SK-N-SH (cell line): ENCODE measurements at places on chromosomes 16 and 17. TPM values are rescaled to one million over a fixed set of nuclear protein-coding genes. Genes with fewer than 3 reads are reported as not detected.

The KRTAP2-2 gene
- not detected in 2 replicates for polyA plus RNA-seq

The TMEM88 gene
- polyA plus RNA-seq = 0.83 and 1.2 TPM in 2 replicates

The KRT33A gene
- polyA plus RNA-seq = not detected in 2 replicates

The CD300H gene
- polyA plus RNA-seq = not detected in 2 replicates

The NEURL4 gene
- 20.7 and 22.1 TPM in 2 replicates for polyA plus RNA-seq

The GAST gene
- polyA plus RNA-seq = not detected in 2 replicates

The CFAP52 gene
- polyA plus RNA-seq = 0.11 and 0.26 TPM in 2 replicates

The EFTUD2 gene
- polyA plus RNA-seq = 79.9 and 82.9 TPM in 2 replicates

The OR1F1 gene
- polyA plus RNA-seq = 0.54 and 0.71 TPM in 2 replicates

The FOXO3B gene
- 3.0 and 3.9 TPM in 2 replicates for polyA plus RNA-seq

The WFDC1 gene
- 0.03 and 0.23 TPM in 2 replicates for polyA plus RNA-seq

DNA sequence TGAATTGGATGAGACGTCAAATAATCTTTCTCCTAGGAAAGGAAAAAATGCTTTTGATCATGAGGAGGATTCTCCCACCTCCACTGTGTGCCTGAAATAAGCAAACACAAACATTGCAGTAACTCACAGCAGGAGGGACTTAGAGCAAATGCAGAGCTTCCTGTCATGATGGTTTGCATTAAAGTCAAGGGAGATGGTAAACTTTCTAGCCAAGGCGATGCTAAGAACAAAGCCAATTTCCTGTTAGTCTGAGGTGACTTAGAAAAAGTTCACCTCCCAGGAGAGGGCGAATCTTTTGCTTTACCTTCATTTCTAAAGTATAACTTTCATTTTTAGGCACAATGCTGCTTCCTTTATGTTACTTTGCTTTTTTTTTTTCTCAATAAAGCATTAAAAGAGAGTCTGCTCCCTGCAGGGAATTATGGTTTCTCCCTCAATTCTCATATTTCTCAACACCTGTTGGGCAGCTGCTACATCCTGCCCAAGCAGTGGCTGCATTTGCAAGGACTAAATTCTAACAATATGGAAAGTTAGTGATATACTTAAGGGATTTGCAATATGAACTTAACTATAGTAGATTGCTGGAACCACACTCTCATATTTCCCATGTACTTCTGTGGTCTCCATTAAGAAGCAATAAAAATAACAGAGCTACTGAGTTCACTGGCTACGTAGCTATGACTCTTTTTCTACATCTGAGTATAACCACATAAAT lies 175.6 kb downstream of the PCTP start:
- DNase-seq = no peak

- DNase-seq = no peak
Observed at GRCh38 chr16:81480606-81481206, 36.1 kb downstream of the CMIP start.

- DNase-seq = no peak
Observed at GRCh38 chr16:15976225-15976812, 26.9 kb downstream of the ABCC1 start.

- DNase-seq = no peak
Observed at GRCh38 chr16:24764916-24765315, 35.5 kb downstream of the TNRC6A start.

DNA sequence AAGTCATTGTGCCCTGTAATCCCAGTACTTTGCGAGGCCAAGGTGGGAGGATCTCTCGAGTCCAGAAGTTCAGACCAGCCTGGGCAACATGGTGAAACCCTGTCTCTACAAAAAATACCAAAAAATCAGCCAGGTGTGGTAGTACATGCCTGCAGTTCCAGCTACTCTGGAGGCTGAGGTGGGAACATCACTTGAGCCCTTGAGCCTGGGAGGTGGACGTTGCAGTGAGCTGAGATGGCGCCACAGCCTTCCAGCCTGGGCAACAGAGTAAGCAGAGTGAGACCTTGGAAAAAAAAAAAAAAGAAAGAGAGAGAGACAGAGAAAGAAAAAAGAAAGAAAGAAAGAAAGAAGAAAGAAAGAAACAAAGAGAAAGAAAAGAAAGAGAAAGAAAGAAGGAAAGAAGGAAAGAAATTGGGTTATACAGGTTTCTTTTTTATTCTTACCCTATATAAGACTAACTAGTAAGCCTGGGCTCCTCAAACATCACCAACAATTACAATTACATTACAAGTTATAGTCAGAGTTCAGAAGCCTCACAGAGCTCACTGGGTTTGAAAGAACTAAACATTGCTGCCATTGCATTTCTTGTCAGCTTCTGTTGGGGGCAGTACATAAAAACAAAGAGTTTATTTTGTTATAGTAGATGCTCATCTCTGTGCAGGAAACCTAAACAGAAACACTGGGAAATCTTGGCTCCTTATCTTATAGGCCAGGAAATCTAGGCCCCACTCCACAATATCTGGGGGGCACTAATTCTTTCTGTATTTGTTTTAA lies 6.7 kb upstream of the ABCA9 start:
- DNase-seq = no peak

GRCh38 chr16:56257239-56257638 lies 66.0 kb downstream of the GNAO1 start:
- DNase-seq = peak; percentile 63

- no peak for DNase-seq
Observed at GRCh38 chr17:67490471-67490870, 113.4 kb downstream of the PITPNC1 start.

DNA sequence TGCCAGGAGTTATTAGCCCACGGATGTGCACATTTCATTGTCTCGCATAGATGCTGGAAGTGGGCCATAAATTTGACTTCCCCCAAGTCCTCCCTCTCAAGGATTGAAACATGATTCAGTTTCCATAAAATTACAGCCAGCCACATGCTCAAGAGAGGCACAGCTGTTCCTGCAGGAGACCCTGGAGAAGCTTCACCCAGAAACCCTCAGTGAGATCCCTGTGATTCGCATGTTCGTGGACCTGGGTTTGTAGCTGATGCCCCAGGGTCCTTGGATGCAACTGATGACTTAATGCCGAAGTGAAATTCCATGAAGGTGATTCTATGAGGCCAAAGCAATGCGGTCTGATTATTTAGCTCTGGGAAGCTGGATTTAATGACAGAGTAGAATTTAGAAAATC lies 24.7 kb upstream of the AQP8 start:
- DNase-seq = no peak

- no peak for DNase-seq
Observed at GRCh38 chr16:19913340-19913645, 28.6 kb upstream of the GPRC5B start.

GRCh38 chr17:19305256-19305655 lies 57.3 kb downstream of the B9D1 start:
- no peak for DNase-seq

- DNase-seq = no peak
Observed at GRCh38 chr16:4879049-4879448, 31.8 kb downstream of the UBN1 start.

DNA sequence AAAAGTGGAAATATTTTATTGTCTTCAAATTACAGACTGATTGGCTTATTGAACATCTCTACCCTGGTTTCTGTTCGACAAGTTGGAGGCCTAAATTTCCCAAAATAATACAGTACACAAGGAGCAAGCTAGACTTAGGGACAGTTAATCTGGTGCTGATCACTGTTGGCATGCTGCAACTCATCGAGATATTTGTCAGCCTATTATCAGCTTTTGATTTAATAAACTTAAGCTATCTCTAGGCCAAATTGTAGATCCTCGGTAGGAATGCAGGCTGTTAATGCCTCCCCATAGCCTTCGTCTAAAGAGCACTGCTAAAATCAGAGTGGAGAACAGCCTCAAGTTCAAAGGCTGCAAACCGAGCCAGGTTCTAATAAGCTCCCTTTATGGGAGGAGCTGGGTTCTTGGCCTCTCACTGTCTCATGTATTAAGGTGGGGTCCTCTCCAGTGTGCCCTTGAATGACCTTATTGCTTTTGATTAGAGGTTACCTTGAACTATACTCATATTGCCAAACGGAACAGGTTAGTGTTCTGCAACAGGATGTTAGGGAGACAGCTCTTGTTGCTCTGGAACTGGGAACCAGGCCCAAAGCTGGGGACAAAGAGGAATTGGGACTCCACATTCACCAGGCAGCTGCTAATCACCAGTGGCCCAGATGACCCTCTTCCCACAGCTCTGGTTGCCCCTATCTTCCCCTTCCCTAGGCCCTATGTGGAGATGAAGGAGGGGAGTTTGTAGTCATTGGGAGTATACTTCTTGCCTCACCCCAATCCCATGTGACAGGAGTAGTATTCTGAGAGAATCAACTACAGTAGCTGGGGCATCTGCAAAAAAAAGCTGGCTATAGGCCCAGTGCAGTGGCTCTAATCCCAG lies 69.5 kb upstream of the NOL11 start:
- no peak for DNase-seq

- peak; percentile 57 for DNase-seq
Observed at GRCh38 chr17:57537524-57538410, 207.3 kb downstream of the CCDC182 start.

DNA sequence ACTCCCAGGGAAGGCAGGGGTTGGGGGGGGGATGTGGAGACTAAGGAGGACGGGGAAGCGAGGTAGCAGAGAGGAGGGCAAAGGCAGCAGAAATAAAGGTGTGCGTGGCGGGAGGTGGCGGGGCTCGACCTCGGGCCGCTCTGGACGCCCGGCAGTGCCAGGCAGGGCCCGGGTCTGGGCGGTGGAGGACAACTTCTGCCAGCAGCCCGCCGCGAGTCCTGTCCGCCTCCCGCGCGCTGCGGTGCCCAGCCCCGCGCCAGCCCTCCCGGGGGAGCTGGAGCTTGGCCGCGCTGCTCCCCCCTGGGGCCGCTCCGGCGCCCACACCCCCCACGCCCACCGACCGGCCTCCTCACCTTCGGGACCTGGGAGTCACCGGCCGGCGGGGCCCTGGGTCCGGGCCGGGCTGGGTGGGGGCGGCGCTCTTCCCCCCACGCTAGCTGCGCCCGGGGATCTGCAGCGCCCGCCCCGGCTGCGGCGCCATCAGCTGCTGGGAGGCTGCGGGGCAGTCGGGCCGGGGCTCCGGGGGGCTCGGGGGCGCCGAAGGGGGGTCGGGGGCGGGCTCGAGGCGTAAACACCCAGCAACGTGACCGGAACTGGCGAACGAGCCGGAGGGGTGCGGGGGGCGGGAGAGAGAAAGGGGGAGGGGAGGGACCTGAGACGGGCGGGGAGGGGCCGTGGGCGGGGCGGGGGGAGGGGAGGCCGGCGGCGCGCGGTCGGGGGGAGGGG lies at the start of gene CCDC92B:
CCDC92B (minus strand) TSS at position 595 of the 726 bp plus-strand sequence. CDS start 14,507 bp downstream, outside the sequence.
- DNase-seq = peak; percentile 98

- no peak for DNase-seq
Observed at GRCh38 chr16:68980695-68981315, 124.6 kb upstream of the HAS3 start.

- no peak for DNase-seq
Observed at GRCh38 chr17:32383926-32384434, 34.0 kb downstream of the ZNF207 start.

- peak; percentile 76 for DNase-seq
Observed at GRCh38 chr17:61467416-61468262, 15.4 kb downstream of the TBX4 start.

- no peak for DNase-seq
Observed at GRCh38 chr16:2825906-2826305, 4.2 kb upstream of the ZG16B start.

DNA sequence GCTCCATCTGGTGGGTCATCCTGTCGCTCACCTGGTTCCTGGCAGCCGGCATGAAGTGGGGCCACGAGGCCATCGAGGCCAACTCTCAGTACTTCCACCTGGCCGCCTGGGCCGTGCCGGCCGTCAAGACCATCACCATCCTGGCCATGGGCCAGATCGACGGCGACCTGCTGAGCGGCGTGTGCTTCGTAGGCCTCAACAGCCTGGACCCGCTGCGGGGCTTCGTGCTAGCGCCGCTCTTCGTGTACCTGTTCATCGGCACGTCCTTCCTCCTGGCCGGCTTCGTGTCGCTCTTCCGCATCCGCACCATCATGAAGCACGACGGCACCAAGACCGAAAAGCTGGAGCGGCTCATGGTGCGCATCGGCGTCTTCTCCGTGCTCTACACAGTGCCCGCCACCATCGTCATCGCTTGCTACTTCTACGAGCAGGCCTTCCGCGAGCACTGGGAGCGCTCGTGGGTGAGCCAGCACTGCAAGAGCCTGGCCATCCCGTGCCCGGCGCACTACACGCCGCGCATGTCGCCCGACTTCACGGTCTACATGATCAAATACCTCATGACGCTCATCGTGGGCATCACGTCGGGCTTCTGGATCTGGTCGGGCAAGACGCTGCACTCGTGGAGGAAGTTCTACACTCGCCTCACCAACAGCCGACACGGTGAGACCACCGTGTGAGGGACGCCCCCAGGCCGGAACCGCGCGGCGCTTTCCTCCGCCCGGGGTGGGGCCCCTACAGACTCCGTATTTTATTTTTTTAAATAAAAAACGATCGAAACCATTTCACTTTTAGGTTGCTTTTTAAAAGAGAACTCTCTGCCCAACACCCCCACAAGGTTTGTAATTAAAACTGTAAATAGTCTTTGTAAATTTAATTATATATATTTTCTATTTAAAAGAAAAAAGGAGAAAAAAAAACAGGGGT lies 1.7 kb downstream of the FZD2 start:
- DNase-seq = no peak

GRCh38 chr16:71912534-71913275 lies 17.4 kb downstream of the IST1 start:
- no peak for DNase-seq

GRCh38 chr17:33847900-33848299 lies 407.2 kb upstream of the CCL2 start:
- DNase-seq = no peak

DNA sequence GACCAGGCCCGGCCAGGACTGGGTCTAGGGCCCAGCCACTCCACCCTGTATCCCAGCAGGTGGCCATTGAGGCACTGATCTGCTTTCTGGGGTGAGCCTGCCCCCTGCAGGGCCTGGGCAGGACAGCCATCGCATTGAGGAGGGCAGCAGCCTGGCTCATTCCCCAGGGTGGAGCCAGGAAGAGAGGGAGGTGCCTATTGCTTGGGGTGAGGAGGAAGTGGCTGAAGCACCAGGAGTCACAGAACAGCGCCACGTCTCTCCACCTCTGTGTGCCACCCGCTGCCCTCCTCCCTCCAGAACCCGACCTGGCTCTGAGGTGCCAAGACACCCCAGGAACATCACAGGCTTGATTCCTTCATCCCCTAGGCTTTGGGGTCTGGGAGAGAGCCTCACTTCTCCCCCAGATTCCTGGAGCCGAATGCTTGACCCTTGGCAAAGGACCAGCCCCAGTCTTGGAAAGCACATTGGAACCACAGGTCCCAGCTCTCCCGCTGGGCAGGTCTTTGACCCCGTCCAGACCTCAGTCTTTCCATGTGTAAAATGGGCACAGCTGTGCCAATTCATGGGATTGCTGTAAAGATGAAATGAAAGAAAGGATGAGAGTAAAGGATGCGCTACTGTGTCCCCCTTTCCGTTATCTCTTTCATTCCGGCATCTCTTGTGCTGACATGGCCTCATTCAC lies 7.2 kb upstream of the KRT36 start:
- peak; percentile 82 for DNase-seq

DNA sequence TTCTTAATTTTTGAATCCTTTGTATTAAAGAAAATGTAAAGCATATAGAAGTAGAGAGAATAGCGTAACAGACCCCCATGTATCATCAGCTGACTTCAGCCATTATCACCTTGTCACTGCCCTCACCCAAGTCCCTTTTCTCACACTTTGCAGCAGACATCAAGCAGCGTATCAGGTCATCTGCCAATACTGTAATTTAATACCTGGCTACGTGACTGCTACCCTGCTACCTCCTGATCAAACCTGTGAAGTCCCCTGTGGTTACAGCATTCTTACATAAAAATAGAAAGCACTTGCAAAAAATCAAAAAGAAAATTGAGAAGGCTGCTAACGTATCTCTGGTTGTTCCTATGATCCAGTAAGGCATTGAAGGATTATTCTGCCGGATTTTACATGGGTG lies 96.4 kb downstream of the PLCG2 start:
- no peak for DNase-seq
